ENCODE measurements at places on chromosomes 4 and X.

- DNase-seq, result no peak
Observed at GRCh38 chr4:176817204-176817603, 24.5 kb upstream of the VEGFC start.

DNA sequence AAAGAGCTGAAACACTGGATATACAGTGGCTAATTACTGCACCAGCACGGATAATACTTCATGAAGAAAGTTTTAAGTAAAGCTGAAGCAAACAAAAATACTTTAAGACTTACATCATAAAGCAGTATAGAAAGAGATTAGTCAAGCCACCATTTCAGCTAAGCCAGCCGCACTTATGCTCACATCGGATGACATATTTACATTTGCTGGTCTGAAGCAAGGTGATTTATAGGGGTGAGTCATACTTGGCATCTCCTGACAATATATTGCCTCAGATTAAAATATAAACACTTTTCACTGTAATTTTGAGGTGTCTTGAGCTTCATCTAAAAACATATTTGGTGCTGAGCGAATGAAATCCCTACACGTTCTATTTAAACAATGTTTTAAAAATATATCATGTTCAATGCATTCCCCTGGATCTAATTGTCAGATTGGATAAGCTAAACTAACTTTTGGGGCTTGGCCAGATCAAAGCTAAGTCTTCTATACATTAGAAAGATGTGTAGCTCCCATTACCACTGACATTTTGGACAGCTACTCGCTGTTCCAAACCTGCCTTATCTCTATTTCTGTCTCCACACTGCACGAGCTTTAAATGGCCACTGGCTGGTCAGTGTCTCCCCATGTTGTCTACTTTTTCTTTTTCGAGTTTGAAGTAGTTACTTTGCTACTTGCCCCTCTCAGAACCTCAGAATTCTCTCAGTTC, 103.2 kb downstream of the VCX2 start:
- DNase-seq, result no peak

- DNase-seq, result no peak
Observed at GRCh38 chrX:123274796-123275195, 90.7 kb downstream of the GRIA3 start.

- DNase-seq, result no peak
Observed at GRCh38 chr4:55028196-55028595, 97.2 kb downstream of the KDR start.

- DNase-seq, result no peak
Observed at GRCh38 chrX:125998432-125998831, 167.7 kb downstream of the DCAF12L2 start.

DNA sequence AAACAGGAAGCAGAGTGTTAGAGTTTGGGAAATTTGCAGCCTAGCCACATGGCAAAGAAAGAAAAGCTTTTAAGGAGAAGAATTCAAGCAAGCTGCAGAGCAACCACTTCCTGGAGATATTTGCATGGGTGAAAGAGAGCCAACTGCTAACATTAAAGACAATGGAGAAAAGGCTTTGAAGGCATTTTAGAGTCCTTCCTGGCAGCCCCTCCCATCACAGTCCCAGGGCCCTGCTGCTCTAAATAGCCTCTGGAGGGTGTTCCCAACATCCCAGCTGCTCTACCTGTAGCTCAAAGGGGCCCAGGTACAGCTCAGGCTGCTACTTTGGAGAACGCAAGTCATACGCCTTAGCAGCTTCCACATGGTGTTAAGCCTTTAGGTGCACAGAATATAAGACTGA, 235.9 kb upstream of the FMR1 start:
- no peak for DNase-seq

DNA sequence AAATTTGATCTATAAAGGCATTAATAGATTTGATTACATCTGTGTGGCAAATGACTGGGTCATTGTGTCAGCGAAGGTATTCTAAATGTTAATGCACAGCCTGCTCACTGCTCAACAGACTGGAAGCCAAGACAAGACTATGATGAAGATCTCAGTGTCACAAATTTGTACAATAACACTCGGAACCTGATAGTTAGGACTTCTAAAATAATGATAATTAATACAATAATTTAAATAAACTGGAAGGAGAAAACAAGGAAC, 217.4 kb downstream of the CENPC start:
- DNase-seq, result no peak

- DNase-seq, result no peak
Observed at GRCh38 chrX:15750611-15751154, 12.6 kb downstream of the CA5B start.

DNA sequence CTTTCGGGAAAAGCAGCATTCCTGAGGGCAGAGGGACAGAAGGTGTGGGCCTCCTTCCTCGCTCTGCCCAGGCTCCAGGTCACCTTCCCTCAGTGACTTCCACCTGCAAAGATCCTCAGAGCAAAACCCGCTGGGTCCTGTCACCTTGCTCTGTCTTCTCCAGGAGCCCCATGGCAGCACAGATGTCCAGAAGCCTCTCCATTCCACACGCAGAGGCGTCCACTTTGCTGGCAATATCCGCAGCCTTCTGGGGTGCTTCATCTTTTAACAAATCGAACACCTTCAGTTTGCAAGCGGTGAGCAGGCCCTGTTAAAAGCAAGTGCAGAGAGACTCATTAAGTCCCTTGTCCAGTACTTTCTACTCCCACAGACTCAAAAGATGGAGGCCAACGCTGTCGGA, 27.3 kb downstream of the ASMTL start:
- no peak for DNase-seq

DNA sequence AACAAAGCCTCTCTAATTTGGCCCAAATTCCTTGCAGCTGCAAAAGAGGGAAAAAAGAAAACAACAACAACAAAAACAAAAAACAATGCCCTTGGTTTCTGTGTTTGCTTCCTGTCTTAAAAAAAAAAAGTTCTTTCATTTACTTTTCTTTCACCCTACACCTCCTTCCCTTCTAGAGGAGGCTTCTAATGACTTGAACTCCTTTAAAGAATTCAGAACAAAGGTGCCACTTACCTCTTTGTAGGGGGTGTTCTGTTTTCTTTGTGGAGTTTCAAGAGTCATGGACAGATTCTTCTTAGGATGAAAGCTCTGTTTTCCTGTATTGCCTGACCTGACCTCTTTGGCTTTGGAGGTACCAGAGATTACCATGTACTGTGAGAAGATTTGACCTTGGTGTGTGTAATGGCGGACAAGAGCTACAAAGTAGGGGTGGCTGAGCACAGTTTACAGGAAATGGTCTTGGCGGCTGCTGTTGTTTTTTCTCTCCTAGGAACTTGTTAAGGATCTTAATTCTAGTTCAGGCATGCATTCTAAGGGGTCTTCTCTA, 72.4 kb upstream of the S100G start:
- no peak for DNase-seq

GRCh38 chr4:16884673-16885460, 13.6 kb downstream of the LDB2 start:
- DNase-seq, result no peak

- DNase-seq, result no peak
Observed at GRCh38 chr4:77146186-77147078, 10.6 kb upstream of the CCNG2 start.
